ENCODE measurements at places on chromosomes 12 and 14. TPM values are rescaled to one million over a fixed set of nuclear protein-coding genes. Genes with fewer than 3 reads are reported as not detected.

The PRH2 gene
- 0.63 TPM for total RNA-seq

The TMEM253 gene
- total RNA-seq, result not detected

The TSHR gene
- total RNA-seq, result not detected

The GUCY2C gene
- not detected for total RNA-seq

The PGAM5 gene
- total RNA-seq, result 14.0 TPM

The SSTR1 gene
- 0.26 TPM for total RNA-seq

The POTEG gene
- total RNA-seq, result not detected

The B4GALNT3 gene
- total RNA-seq, result under 0.01 TPM

The ATL1 gene
- total RNA-seq, result 7.3 TPM

The ARHGEF25 gene
- total RNA-seq, result 33.4 TPM

The MYF6 gene
- not detected for total RNA-seq

The TPPP2 gene
- total RNA-seq, result not detected

The ARL6IP4 gene
- total RNA-seq, result 233 TPM

The CPNE6 gene
- total RNA-seq, result not detected

The FBLN5 gene
- total RNA-seq, result 15.9 TPM

The NAB2 gene
- total RNA-seq, result 53.4 TPM

The KICS2 gene
- total RNA-seq, result 5.1 TPM

The CCNB1IP1 gene
- total RNA-seq, result 35.9 TPM

The RD3L gene
- total RNA-seq, result not detected

The GDF3 gene
- total RNA-seq, result not detected

The FGF6 gene
- total RNA-seq, result not detected

All from bronchial smooth muscle cell (primary cell).